Left ventricle myocardium superior (tissue), 1 donor: ENCODE measurements at places on chromosomes 2 and 18. TPM values are rescaled to one million over a fixed set of nuclear protein-coding genes. Genes with fewer than 3 reads are reported as not detected.

DNA sequence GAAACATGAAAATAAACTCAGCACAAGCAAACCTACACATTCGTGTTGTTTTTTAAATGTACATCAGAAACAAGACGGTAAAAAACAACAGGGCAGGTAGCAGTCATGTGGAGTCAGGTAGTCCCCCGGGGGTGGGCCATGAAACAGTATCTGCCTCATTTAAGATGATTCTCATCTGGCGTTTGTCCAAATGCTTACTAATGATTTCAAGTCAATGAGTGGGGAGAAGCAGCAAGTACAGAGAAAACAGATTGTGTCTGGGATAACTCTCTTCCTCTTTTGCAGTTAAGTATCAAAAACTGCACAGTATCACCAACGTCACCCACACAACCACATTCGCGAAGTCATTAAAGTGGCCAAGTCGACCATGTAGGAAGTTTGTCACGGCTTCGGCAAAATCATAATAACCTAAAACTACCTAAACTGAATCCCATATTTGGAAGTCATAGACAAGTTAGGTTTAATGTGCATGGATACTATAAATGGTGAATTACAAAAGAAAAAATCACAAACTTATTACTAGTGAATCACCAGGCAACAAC, 1.3 kb downstream of the LAPTM4A start:
- DNase-seq: no peak

DNA sequence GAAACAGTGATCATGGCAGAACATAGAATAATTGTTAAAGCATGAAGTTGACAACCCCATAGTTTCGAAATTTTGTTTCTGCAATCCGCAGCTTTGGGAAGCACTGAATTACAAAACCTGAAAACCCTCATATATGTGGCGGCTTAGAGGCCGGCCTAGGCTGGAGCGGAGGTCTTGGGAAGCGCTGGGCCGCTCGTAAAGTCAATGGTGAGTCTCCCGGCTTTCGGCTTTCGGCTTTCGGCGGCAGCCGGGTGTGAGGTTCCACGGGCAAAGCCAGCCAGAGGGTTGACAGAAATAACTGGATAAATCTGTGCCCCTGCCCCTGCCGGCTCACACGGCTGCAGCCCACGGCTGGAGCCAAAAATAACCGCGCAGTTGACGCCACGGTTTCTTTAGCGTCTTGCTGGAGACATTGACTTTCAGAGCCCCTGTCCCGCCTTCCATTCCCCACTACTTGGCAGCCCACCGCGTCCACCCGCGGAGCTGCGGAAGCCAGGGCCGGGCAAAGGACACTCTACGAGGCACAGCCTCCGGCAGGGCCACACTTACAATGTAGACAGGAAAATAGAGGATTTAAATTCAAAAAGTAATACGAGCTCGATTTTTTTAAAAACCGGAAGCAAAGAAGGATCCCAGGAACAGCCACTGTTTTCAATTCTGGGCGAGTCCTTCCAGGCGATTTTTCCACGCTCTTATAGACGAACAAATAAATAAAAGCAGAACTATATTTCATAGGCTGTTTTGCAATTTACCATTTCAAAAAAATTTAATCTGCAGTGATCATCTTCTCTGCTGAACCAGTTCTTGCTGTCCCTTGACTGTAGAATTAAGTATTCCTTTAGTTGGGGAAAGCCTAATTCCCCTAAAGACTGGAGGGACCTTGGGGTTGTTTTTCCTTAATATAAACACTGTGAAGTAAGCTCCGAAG, 28.3 kb upstream of the ATP6V1B1 start:
- no peak for DNase-seq

GRCh38 chr2:138922973-138923563, 142.9 kb upstream of the NXPH2 start:
- no peak for DNase-seq

GRCh38 chr2:162232671-162233070, 10.6 kb downstream of the FAP start:
- no peak for DNase-seq

- DNase-seq: no peak
These were observed 50.5 kb downstream of the RAB31 start for GRCh38 chr18:9758624-9759075.

DNA sequence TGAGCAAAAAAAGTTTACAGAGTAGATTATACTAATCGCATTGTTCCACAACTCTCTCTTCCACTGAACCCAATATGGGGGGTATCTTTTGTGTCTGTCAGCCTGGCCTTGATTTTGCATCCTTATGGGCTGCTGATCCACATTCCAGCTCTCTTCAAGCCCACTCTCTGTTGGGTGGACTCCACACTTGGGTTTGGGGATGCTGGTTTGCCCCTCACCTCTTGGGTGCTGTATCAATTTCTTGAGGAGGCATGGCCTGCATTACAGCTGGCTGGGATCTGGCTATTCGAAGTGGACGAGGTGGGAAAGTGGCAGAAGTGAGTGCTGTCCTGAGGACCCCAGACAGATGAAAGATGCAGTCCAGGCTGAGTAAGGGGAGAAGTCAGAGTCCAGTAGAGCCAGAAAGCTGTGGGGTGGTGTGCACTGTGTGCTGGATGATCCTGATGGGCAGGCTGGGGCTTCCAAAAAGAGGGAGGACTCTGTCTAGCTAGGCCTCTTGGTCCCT, 141.4 kb downstream of the CAPN13 start:
- no peak for DNase-seq

GRCh38 chr2:54568876-54569321, 112.8 kb downstream of the SPTBN1 start:
- DNase-seq: no peak

- DNase-seq: no peak
These were observed 4.7 kb upstream of the KCNE4 start for GRCh38 chr2:223047260-223047761.

GRCh38 chr2:2569836-2570235, 238.8 kb upstream of the MYT1L start:
- no peak for DNase-seq

- DNase-seq: no peak
These were observed 307.0 kb upstream of the REG3G start for GRCh38 chr2:78718473-78718872.

- DNase-seq: no peak
These were observed 785.2 kb upstream of the POU3F3 start for GRCh38 chr2:104068665-104069064.

- no peak for DNase-seq
These were observed 333.7 kb downstream of the RAD51AP2 start for GRCh38 chr2:17184512-17184911.

DNA sequence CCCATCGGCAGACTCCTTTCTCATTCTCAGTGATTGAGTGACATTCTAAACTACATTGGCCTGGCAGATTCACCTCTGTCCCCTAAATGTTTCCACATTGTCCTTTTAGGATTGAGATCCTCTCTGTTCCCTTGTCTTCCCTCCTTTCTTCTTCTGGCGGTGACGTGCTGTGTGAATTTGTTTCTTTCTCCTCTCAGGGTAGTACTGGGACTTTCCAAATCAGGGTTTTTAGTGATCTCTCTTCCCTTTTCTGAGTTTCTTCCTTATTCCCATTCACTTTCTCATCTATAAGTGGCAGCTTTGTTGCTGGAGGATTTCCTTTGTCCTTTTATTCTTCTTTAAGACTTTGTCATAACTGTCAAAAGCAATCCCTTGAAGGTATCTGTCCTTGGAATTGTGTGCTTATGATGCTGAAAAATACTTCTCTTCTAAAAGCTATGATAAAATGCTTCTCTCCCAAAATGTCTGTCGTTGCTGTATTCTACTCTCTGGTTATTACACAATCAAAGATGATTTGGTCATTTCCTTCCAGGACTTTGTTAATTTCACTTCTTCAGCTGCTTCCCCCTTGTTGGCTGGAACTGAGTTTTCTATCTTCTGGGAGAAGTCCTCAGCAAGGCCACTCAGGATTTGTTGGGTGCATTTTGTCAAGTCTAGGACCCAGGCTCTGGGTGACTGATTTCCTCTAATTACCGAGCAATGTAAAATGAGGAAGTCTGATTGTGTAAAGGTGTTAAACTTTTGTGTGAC, 4.9 kb upstream of the IL1B start:
- no peak for DNase-seq

DNA sequence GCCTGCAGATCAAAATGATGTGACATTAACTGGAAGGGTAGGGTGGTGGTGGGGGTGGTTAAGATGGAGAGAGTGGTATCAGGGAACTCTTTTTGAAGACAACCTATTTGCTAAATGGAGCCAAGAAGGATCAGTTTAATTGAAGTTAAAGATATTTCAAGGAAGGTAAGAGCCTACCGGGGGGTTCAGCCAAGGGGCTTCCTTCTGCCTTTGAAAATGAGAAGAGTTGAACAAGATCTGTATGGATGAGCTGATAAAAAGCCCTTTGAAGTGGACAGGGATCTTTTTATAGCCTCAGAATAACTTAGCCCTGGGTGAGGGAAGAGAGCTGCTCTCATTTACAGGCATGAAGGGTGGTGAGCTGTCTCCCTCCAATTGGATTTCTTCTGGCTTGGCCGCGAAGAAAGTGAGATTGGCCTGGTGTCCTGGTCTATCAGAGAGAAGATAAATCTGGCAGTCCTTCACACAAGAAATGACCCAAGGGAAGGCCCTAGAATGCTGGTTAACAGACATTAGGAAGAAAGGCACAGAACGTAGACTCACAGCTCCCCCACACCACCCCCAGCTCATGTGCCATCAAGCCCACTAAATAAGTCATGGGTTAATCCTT, 439.8 kb downstream of the TNS1 start:
- no peak for DNase-seq

DNA sequence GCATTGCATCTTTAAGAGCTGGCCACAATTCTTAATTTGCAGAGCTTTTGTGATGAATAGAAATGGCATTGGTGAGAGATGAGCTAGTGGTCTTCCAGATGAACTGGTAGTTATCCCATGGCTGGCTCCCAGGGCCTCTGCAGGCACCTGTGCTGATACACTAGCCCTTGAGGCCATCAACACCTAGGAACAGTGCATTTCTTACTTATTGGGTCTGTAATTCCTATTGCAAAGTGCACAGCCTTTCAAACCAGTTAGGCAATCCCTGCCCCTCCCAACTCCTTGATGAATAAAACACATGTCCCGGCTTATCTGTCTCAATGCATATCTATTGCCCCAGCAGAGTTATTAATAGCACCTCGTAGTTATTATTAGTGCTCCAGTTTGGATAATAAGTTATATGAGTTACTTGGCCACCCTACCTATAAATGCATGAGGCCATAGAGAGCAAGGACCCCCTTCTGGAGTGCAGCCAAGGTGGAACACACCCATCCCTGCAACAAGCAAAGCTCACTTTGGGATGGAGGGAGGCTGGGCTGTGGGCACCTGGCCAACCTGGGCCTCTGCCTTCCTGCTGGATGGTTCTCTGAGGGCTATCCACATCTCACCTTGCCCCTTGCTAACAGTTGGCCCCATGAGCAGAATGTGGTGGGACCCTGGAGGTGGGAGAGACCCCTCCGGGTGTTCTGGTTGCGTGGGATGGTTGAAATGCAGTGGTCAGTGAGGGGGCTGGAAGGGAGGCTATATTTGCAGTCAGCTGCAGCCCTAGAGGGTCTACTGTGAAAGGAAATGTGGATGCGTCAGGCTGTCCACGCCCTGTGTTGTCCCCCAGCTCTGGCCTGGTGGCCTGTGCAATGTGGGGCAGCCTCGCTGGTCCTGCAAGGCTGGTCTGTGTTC, 455.9 kb upstream of the HS6ST1 start:
- no peak for DNase-seq

DNA sequence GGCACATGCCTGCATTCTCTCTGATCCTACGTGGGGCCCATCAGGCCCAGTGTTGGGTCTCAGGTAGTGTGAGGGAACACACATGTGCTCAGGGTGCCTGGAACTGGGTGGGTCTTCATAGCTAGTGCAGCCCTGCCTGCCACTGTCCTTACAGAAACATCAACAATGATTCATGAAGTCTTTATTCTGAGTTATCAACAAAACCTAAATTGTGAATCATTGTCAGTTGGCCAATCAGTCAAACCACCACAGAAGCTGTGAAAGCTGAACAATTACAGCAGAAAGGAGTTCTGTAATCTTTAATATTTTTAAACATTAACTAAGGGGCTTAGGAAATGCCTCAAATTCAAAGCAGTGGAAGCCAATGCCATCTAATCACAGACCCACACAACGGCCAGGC, 82.8 kb upstream of the ZNF521 start:
- no peak for DNase-seq

GRCh38 chr2:200664770-200665494, 79.1 kb downstream of the AOX1 start:
- no peak for DNase-seq

DNA sequence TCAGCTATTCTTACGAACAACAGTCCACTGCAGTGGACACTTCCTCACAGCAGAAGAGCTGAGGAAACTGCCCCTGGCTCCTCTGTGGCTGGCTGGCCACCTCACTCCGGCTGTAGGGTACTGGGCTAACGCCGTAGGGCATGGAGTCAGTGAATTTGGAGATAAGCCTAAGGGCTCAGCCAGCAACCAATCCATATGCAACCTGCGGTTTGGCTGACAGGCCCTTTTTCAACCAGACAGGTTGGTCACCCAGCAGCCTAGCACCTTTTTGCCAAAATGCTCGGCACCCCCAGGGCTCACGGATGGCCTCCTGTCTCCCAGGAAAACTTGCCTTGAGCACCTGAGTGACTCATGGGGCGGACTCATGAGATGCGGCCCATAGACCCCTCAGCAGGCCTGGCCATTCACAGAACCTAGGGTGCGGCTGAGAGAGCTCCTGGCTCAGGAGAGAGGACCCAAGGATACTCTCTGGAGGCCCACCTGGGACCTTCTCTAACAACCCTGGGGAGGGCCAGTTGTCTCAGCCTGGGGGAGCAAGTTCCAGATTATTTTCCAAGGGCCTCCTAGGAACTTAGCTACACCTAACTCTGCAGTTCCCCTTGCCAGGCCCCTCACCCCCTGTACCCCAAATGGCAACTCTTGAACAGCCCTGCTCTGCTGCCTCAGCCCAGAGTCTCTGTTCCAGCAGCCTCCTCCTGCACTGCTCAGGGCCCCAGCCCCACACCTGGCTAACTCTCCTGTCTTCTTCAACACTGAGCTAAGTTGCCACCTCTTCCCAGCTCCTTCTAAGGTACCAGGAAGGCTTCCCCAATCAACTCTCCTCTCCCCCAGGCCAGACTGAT, 252.1 kb downstream of the CYP26B1 start:
- no peak for DNase-seq

- DNase-seq: no peak
These were observed 255.1 kb upstream of the THSD7B start for GRCh38 chr2:136510244-136510643.

DNA sequence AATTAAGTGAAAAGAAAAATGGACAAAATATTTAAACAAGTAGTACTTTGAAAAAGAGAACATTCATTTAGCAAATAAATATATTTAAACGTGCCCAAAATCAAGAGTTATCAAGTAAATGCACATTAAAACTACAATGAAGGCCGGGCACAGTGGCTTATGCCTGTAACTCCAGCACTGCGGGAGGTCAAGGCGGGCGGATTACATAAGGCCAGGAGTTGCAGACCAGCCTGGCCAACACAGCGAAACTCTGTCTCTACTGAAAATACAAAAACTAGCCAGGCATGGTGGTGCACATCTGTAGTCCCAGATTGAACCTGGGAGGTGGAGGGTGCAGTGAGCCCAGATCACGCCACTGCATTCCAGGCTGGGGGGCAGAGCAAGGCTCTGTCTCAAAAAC, 9.8 kb downstream of the STAM2 start:
- no peak for DNase-seq

The SCN2A gene
- total RNA-seq: 0.30 TPM

The SERPINB13 gene
- not detected for total RNA-seq

The ZNF396 gene
- 0.62 TPM for total RNA-seq

The EVX2 gene
- total RNA-seq: not detected

The GPC1 gene
- 177 TPM for total RNA-seq

The HOXD3 gene
- total RNA-seq: 0.27 TPM

The CGREF1 gene
- total RNA-seq: 0.87 TPM

The STARD6 gene
- total RNA-seq: not detected

The ABCB11 gene
- 0.25 TPM for total RNA-seq
